ENCODE measurements at places on chromosomes 5 and 9.

- DNase-seq = no peak
These were observed 7.6 kb downstream of the ENC1 start for GRCh38 chr5:74632947-74633356.

- DNase-seq = no peak
These were observed 8.2 kb downstream of the PDLIM7 start for GRCh38 chr5:177489119-177489716.

DNA sequence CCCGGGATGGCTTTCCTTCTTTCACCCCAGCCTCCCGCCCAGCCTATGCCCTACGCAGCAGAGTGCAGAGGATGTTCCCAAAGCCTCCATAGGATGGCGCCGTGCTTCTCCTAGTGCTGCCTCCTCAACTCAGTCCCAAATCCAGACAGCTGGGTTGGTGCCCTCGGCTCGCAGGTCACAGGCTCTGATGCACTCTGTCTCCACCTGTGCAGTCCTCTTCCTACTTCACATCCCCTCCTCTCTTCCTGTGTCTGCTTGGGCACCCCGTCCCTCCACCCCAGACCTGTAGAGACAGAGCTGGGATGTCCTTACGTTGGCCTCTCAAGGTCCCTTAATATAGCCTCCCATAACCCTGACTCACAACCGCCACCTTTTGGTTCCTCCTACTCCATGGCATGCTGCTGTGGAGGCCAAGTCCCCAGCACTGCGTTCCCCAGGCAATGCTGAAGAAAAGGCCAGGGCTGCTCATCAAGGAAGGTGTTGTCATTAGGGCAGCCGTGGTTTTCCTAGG lies 314.4 kb downstream of the GADD45G start:
- DNase-seq = no peak

- no peak for DNase-seq
These were observed 610 bp downstream of the GFRA3 start for GRCh38 chr5:138273834-138274188.

DNA sequence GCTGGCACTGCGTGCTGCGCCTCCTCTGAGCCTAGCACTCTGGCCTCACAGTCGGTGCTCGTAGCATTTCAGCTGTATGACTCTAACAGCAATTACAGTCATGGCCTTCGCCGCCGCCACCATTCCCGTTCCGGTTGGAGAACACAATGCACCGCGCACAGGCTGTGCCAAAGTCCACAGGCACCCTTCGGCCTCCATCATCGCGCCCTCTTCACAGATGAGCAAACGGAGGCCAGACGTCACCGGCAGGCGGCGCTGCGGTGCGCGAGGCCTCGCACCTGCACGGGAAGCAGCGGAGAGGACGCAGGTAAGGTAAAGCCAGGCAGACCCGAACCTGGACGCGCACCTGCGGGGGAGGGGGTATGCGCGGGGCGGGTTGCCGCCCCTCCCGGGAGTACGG lies 128.9 kb downstream of the BARX1 start:
- DNase-seq = peak; percentile 59

GRCh38 chr5:56838409-56839039 lies 23.2 kb downstream of the MAP3K1 start:
- no peak for DNase-seq

- no peak for DNase-seq
These were observed 501.5 kb downstream of the SPATA31D1 start for GRCh38 chr9:82490019-82490499.

DNA sequence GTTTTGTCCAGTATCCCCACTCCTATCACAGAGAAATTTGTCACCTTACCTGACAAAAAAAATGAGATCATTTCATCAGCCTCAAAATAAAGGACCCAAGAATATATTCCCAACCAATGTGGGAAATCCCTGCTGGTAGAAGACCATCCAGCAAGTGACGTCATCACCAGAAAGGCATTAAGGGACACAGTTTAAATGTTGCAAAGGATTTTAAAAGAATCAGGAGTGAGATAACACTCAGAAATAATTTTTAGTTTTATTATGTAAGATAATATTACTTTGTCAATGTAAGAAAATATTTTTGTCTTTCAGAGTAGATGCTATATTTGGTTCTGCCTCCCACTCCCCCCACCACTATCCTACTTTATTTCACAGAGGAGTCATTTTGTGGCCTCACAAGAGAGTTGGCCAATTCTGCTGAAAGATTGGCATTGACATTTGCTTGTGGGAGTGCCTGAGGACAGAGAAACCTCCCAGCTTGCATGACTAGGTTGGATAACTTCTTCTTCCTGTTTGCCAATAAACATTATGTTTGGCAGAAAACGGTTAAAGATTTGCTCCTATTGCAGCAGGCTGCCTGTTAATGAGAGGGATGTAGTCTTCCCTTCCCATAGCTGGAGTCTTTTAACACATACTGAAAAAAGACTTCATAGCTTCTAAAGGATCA lies 288.6 kb upstream of the DAB2 start:
- no peak for DNase-seq

DNA sequence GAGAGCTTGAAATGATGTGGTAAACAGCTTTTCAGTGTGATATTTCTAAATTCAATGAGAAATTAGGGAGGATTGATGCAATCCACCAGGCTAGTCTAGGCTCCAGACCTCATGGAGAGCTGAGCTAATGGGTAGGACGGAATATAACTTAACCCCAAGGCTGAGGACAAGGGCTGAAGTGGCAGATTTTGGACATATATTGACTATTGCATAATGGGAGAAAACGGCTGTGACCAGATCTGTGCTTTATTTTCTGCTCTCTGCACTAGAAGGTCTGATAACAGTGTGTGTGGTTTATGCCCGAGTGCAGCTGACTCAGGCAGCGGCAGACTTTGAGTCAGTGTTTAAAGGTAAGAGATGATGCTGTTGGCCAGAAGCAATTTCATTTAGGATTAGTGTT lies 70.6 kb downstream of the ACTBL2 start:
- DNase-seq = no peak

GRCh38 chr9:98231770-98232478 lies 23.5 kb downstream of the TBC1D2 start:
- DNase-seq = no peak

GRCh38 chr9:5566054-5566618 lies 55.8 kb downstream of the PDCD1LG2 start:
- DNase-seq = no peak

DNA sequence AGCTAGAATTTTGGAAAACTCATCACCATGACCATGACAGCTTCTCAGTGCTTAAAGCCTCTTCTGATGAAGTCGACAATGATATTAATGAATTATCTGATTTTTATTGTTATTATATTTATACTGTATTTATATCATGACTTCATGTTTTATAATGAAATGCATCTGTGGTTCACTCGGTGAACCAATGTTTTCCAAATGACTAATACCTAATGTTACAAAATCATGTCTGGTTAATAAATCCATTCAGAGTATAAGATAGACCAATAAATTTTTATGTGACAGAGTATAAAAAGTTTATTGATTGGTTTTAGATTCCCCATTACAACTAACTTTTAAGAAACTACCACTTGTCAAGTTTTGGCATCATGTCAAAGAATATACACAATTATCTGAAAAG lies 416.5 kb downstream of the MLLT3 start:
- no peak for DNase-seq

GRCh38 chr9:33232815-33233214 lies 7.2 kb upstream of the SPINK4 start:
- DNase-seq = no peak

DNA sequence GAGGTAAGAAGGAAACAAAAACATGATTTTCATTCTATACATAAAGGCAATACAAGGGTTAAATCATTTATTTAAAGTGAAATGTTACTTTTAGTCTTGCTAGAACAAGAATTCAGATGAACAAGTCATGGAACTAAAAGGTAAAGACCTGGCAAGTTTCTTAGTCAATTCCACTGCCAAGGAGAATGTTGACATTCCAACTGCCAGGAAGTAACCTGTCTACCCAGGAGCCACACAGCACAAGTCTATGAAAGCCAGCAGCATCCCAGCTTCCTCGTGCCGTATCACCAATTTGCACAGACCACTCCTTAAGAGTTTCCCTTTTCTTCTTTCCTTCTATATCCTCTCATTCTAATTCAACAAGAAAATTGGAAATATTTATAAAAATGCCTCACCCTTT lies 79.9 kb downstream of the SETX start:
- no peak for DNase-seq

GRCh38 chr9:8880060-8880459 lies 1080.5 kb upstream of the DMAC1 start:
- DNase-seq = no peak

GRCh38 chr5:168153263-168153875 lies 138.1 kb upstream of the WWC1 start:
- DNase-seq = no peak

DNA sequence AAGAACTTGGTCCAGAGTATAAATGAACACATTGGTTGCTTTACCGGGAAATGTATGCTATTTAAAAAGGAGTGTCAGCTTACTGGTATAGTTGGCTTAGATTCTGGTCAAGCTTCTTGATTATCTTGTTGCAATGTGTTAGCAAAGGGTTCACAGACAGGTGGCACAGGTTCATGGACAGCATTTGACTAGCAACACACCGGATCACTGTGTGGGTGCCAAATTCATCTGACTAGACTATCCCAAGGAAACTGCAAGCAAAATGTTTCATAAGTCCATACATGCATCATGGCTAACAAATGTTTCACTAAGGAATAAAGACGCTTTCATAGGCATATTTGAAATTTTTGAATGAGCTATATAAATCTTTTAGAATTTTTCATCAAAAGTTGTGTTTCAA lies 274.1 kb downstream of the PLK2 start:
- no peak for DNase-seq

- DNase-seq = no peak
These were observed 6.2 kb downstream of the NKX2-5 start for GRCh38 chr5:173228639-173229381.

GRCh38 chr5:69468631-69469030 lies 24.0 kb upstream of the OCLN start:
- DNase-seq = no peak

GRCh38 chr5:61162010-61162831 lies at the start of gene SMIM15:
SMIM15 (minus strand) TSS chr5:61162468; CDS start chr5:61160171, 2,297 bp downstream.
- peak; percentile 79 for DNase-seq

GRCh38 chr5:74626386-74627222 lies 13.9 kb downstream of the ENC1 start:
- no peak for DNase-seq

DNA sequence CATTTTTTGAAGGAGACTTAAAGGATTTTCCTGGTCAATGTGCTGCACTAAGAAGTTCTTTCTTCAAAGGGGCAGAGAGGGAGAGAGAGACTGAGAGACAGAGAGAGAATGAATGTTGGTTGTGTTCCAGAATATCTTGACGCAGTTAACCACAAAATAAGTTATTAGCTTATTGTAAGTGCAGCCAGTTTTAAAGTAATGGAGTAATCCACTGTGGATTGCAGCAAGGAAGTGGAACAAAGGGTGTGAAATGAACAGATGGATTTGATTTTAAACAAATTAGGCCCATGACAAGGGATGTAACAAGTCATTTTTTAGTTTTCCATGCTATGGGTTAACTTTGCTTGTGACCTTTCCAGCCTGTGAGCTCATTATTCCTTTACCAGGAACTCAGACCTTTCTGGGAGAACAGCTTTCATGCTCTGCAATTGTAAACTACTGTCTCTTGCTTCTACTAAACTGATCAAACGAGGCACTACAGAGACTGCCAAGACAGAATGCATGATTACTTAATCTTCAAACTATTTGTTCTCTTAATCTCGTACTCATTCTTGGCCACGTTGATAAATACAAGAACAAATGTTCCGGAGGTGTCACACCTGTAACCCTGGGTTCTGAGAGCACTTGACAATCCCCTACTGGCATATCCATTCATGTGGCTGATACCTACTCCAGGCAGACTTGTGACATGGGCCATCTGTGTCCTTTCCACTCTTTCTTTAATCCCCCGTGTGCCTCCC lies 131.1 kb downstream of the TLE1 start:
- DNase-seq = no peak

DNA sequence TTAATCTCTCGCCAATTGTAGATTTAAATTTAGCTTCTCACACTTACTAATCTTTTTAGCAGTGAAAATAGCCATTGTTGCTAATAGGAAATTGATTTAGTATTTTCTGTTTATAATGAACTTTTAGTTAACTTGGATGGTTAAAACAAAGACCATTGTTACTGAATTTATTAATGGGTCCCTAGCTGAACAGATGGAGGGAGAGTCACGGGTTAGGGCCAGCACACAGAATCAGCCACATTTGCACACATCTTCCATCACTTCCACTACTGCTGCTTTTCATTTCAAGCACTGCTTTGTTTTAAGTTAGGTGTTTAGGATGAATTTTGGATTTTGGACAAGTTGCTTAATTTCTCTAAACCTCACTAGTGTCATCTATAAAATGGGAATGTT lies 125.9 kb upstream of the ADAMTSL1 start:
- DNase-seq = no peak

GRCh38 chr9:80085668-80086067 lies 513.9 kb downstream of the TLE4 start:
- DNase-seq = no peak

DNA sequence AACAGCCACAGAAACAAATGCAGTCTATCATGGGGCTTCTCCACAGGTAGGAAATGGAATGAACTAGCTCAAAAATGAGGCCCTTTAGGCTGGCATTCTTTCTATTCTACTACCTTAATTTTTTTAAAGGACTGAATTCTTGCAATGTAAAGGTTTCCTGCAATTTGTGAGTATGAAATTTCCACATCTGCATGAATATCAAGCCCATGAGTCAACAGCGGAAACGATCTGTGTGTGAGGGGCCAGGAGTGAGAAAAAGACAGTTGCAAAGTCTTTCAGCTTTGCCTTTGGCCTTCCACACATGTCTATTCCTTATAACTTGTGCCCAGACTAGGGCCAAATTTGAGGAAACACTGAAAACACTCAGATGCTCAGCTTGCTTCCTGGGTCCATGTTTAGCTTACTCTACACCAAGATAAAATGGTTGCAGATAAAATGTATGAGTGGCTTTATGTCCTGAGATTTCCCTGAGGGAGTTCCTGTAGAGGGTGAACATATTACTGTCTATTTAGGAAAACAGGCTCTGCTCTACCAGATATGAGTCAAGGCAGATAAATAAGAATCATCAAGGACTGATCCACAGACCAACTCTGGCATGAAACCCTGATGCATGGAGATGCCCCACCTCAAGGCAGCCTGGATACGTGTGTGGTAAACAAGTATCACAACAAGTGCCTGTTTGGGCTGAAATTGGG lies 46.5 kb downstream of the RETREG1 start:
- no peak for DNase-seq

DNA sequence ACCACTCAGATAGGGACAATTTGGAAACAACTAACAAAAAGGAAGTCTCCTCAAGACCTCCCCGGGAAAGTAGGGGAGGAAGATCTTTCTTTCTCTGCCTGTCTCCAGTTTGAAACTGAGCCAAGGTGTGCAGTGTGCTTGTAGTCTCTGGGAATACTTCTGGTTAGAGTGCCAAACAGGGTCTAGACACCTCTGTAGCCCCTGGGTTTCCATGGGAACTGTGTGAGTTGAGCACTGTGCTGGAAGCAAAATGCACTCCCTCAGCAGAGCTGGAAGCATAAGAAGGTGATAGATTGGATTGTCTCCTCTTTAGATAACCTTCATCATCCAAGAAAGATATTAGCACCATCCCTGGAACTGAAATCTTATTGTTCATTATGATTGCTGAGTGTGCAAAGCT lies 129.2 kb upstream of the TNPO1 start:
- DNase-seq = no peak

- no peak for DNase-seq
These were observed 83.8 kb downstream of the ADRB2 start for GRCh38 chr5:148910216-148910615.
